ENCODE measurements at places on chromosomes 7 and 10.

DNA sequence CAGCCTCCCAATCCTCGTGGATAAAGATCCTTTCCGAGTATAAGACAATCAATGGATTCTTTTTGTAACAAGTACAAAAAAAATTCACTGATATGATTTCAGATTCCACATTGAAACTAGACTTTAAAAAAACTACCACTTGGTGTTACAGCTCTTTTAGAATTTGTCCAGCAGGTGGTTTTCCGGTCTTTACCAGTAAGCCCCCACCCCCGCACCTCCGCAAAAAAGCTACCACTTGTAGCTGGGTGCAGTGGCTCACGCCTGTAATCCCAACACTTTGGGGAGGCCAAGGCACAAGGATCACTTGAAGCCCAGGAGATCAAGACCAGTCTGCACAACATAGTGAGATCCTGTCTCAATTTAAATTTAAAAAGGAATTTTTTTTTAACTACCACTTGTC lies 19.8 kb downstream of the IGF2BP3 start:
- DNase-seq: no peak

DNA sequence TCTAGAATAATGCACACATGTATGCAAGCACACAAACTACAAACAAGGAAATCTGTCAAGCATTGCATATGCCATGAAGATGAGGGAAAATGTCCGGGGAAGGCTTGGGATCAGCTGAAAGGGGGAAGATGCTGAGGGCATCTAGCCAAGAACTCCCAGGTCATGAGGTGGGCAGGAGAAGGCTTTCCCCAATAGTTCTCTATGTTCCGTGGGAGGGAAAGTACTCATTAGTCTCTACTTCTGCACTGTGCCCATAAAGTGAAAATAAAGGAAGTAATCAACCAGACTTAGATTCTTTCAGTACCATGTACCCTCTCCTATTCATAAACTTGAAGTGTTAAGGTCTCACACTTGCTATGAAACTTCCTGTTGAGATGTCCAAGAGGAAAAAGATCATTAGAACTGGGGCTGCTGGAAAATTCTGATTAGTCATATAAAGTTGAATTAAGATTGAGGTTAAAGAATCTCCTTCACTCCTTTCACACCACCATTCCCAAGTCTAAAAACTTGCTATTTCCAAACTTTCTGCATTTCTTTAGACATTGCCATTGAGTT lies 17.1 kb upstream of the LIPF start:
- no peak for DNase-seq

- DNase-seq: no peak
Measured at GRCh38 chr7:101200862-101201599, at the start of gene MOGAT3. Gene MOGAT3 (minus strand): TSS chr7:101201036. CDS start chr7:101200854, 182 bp downstream.

DNA sequence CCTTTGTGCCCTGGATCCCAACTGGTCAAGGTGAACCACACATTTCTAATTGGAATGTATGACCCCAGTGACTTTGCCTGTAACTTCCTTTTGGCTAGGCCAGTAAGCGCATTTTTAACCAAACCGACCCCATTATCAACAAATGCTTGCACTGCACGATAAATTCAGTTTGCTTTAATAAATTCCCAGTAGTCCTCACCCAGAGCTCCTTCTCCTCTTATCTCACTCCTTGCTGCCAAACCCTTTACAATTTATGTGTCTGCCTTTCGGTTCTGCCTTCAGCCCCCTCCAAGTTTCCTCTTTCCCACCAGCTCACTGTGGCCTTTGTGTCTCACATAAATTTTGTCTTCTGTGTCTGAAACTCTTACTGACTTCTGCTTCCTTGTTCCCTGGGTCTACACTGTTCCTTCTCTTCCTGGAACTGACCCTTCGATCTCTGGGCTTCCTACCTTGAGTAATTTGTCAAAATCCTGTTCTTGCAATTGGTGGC lies 59.0 kb downstream of the TBXAS1 start:
- DNase-seq: no peak

- DNase-seq: peak; percentile 79
Measured at GRCh38 chr7:151087245-151088018, 1.2 kb downstream of the AGAP3 start.

- DNase-seq: no peak
Measured at GRCh38 chr7:116226664-116227063, 16.3 kb downstream of the TES start.

DNA sequence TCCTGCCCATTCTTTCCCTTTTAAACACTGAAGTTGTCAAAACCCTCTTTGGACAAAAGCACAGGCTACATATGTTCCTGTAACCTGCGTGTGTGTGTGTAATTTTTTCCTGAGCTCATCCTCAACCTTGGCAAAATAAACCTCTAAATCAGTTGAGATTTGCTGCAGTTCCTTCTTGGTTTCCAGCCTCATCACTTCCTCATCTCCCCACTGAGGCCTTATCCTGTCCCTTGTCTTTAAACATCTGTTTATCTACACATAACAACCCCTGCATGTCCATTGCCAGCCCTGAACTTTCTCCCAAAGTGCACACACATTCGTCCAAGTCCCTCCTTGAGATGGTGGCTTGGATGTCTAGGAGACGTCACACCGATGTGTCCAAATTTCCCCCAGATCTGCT lies 35.5 kb downstream of the LYZL2 start:
- no peak for DNase-seq

GRCh38 chr10:124087672-124088634 lies 5.4 kb downstream of the CHST15 start:
- no peak for DNase-seq

GRCh38 chr7:21293771-21294170 lies 134.1 kb upstream of the SP4 start:
- DNase-seq: no peak

DNA sequence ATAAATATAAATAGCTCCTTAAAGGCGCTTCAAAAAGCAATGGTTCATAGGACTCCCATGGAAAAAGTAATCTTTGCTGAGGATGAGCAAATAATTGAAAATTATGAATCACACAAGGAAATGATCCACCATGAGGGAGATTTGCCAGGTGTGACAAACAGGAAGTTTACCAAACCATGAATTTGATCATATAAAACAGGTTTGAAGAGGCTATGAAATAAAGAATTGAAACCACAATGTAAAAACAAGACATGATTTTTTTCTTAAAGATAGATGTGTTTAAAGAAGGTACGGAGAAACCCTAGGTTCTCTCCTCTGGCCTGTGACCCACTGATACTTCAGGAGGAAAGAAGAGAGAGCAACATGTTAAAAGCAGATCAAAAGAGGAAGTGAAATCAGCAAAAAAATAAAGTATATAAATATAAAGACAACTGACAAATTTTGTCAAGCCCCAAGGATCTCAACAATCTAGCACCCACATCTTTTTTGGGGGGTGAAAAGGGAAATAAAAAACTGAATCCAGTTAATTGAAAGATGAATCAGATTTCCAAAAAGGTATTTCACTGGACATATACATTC lies 111.3 kb upstream of the ASAH2 start:
- no peak for DNase-seq

GRCh38 chr10:109183366-109183765 lies 739.9 kb downstream of the XPNPEP1 start:
- no peak for DNase-seq

DNA sequence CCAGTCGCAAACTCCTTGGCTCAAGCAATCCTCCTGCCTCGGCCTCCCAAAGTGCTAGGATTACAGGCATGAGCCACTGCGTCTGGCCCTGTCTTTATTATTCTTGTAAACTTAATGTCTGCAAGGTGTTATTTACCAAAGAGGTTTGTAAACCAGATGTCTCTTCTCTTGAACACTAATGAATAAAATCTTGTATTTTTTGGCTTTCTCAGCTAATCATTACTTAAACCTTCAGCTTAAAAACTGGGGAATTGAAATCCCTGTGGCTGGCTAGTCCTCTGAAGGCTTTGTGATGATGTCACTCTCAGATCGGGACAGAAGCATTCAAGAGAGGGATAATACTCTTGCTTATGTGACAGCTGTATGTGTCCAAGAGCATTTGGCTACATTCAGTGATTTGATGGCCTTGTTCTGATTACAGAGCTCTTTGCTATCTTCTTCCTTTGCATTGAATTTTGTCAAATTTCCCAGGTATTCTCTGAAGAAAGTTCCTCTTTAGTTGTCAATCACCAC lies 130.3 kb downstream of the BICC1 start:
- no peak for DNase-seq

DNA sequence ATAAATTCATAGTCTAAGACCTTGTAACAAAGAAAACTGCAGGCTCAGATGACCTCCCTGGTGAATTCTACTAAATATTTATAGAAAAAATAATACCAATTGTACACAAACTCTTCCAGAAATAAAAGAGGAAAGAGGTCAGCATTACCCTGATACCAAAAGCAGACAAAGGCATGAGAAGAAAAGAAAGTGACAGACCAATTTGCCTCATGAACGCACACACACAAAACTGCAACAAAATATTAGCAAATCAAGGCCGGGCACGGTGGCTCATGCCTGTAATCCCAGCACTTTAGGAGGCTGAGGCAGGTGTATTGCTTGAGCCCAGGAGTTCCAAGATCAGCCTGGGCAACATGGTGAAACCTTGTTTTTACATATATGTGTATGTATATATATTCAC lies 12.7 kb upstream of the COMMD3 start:
- DNase-seq: no peak

DNA sequence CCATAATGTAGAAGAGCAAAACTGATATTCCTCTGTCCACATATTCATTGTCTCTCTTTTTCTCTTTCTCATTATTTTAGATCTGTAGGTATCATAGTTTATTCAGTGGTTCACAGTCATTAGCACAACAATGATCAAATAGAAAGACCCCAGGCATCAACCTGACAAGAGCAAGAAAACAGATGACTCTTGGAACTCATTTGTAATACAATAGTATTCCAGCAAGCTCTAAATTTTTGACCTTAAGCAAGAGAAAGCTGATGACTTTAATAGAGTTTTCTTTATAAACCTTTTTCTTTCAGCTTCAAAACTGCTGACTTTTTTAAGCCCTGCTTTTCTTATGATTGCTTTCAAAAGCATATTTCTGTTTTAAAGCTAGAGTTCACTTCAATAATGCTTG lies 507.5 kb upstream of the SORCS1 start:
- no peak for DNase-seq

DNA sequence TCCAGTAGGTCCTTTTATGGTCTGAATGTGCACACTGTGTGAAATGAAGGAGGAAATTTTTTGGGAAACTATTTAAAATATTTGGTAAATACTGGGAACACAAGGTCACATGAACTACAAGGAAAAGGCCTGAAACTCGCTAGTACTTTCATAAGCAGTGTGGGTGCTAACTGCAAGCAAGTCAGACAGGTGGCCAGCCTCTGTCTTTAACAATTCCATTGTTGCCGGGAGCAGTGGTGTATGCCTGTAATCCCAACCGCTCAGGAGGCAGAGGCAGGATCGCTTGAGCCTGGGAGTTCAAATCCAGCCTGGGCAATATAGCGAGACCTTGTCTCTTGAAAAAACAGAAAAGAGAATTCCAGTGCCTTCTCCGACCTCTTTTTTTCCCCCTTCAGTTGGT lies 37.5 kb downstream of the SMURF1 start:
- no peak for DNase-seq

- DNase-seq: no peak
Measured at GRCh38 chr7:16232273-16232672, 189.1 kb downstream of the CRPPA start.

DNA sequence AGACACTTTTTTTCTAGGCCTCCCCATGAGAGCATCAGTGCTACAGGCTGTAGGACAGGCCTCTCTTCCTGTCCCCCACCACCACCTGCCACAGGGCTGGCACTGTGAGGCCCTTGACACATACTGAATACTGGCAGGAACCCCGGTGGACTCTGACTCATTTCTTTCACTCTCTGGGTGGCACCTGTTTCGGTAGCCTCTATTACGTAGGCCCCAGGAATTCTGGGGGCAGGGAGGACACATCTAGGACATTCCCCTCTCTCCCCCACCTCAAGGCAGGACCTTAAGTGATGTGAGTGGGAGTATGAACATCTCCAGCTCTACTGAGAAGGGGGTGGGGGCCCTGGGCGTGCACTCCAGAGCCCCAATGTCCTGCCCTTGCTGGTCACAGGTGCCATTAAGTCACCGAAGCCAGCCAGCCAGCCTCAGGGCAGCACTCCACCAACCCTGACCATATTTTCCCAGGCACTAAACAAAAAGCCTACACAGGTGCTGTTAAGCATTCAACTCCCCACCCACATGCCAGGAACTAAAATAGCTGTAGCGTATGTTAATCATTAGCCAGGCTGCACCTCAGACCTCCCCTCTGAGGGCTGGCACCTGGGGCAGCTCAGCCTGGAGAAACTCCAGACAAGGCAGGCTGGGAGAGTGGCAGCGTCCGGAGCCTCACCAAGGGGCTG lies 8.9 kb downstream of the ANXA11 start:
- no peak for DNase-seq

DNA sequence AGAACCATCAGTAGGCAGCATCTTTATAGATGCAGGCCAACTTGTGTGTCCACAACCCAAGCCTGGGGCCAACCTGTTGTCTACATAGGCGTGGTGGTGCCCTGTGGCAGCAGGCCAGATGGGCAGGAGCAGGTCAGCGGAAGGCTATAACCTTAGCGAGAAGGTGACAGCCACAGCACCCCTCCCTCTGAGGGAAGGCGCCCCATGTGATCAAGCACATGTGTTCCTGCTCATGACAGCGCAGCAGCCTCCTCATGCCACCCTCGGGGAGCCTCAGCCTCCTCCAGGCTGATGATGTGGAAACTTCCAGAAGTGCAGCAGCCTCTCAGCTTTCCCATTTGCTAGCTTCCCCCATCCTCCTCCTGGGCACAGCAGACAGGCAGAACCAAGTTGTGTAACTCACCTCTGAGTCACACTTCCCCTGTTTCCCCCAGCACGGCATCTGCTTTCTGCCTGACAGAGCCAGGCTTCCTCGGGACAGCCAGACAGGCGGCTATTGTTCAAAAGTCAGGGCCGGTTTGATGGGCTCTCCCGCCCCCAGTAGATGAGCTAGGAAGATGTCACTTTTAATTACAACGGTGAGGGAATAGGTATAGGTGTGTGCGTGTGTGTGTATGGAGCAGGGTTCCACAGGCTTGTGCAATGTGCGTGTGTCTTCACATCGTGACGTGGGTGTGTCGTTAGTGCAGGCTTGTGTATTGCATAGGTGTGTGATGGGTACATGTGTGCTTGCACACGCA lies 312.0 kb upstream of the ZMIZ1 start:
- DNase-seq: peak; percentile 77

GRCh38 chr10:71597821-71598498 lies 121.6 kb downstream of the C10orf105 start:
- no peak for DNase-seq

GRCh38 chr7:8215648-8216333 lies 46.2 kb downstream of the ICA1 start:
- no peak for DNase-seq

DNA sequence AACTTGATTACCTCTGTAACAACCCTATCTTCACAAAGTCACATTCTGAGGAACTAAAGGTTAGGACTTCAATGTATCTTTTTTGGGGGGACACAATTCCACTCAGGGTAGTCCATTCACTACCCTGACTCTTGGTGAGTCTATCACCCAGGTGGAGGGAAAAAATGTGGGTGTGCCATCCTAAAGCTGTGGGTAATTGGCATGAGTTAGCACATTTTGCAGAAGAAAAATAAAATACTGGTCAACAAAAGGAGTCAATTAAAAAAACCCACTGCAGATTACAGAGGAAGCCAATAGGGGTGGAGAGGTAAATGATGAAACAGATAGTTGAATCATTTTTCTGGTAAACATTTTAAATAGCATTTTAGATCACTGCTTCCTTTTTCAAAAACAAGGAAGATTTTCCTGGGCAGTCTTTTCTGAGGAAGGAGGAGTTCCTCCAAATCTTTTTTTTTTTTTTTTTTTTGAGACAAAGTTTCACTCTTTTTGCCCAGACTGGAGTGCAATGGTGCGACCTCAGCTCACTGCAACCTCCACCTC lies 5.1 kb upstream of the BLVRA start:
- no peak for DNase-seq

GRCh38 chr10:3534433-3534832 lies 250.6 kb downstream of the KLF6 start:
- no peak for DNase-seq

All from sciatic nerve (tissue), 2 donors.